Right atrium auricular region (tissue), 2 donors: ENCODE measurements at places on chromosomes 1 and 21.

- no peak overlapping the region for H3K4me3 ChIP-seq
- no peak for DNase-seq
- H3K36me3 ChIP-seq: no peaks in the 10 kb centered on the region
Observed at GRCh38 chr1:245512980-245513578, 358.3 kb downstream of the KIF26B start.

- H3K4me1 ChIP-seq: no peaks in the 10 kb centered on the region
- no peak overlapping the region for H3K4me3 ChIP-seq
- peaks cover 26% of the 10 kb centered on the region for H3K36me3 ChIP-seq
- no peaks in the 10 kb centered on the region for H3K27me3 ChIP-seq
- DNase-seq: no peak
- no peak overlapping the region for H3K27ac ChIP-seq
Observed at GRCh38 chr1:154446292-154446691, 41.1 kb downstream of the IL6R start.

DNA sequence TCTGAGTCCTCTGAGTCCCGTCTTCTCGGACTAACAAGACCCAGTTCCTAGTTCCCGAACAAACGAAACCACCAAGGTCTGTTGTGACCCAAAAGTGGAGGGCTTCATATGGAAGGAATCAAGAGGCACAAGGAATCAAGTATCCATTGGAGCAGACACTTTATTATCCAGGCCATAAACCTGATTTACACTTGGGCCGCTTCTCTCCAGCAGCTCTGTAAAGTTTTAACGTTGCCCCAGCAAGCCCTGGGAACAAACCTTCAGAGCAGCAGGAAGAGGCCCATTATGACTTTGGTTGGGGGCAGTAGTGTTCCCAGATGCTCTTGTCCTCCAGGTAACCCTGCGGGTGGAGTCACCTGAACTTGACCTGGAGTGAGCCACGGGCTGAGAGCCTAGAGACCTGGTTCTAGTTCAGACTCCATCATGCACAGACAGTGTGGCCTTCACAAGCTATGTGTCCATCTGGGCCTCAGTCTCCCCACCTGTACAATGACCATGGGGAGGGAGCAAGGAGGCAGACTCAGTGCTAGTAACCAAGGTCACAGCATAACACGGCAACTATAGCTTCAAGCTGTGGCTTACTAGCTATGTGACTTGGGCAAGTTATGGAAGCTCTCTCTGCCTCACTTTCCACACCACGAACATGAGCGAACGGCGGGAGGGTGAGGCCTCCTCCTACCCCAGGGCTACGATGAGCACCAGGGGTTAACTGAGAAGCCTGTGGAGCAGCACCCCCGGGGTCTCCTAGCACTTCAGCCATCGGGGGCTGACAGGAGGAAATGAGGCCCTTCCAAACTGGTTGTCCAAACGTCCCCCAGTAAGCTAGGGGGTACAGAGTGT is 95.7 kb downstream of the GLIS1 start:
- H3K36me3 ChIP-seq: no peaks in the 10 kb centered on the region
- H3K27me3 ChIP-seq: no peaks in the 10 kb centered on the region
- H3K4me1 ChIP-seq: no peaks in the 10 kb centered on the region
- H3K4me3 ChIP-seq: no peak overlapping the region

GRCh38 chr1:43387976-43388599 is 1.5 kb downstream of the MED8 start:
- no peaks in the 10 kb centered on the region for H3K27me3 ChIP-seq
- no peak overlapping the region for H3K27ac ChIP-seq
- no peaks in the 10 kb centered on the region for H3K4me1 ChIP-seq
- H3K36me3 ChIP-seq: peaks cover 45% of the 10 kb centered on the region
- no peak overlapping the region for H3K4me3 ChIP-seq

DNA sequence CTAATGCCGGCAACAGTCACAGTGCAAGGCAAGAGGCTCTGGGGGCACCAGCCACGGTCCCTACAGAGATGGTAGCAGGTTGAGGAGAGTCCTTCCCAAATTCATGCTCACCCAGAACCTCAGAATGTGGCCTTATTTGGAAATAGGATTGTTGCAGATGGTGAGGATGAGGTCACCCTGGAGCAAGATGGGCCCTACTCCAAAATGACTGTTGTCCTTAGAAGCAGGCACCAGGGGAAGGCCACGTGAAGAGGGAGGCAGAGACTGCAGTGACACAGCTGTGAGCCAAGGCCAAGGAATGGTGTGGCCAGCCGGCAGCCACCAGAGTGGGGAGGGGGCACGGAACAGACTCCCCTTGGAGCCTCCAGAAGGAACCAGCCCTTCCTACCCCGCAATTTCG is 70.8 kb upstream of the CLDN14 start:
- no peaks in the 10 kb centered on the region for H3K27me3 ChIP-seq
- no peak overlapping the region for H3K4me3 ChIP-seq
- DNase-seq: no peak
- no peak overlapping the region for H3K27ac ChIP-seq
- H3K4me1 ChIP-seq: no peaks in the 10 kb centered on the region

DNA sequence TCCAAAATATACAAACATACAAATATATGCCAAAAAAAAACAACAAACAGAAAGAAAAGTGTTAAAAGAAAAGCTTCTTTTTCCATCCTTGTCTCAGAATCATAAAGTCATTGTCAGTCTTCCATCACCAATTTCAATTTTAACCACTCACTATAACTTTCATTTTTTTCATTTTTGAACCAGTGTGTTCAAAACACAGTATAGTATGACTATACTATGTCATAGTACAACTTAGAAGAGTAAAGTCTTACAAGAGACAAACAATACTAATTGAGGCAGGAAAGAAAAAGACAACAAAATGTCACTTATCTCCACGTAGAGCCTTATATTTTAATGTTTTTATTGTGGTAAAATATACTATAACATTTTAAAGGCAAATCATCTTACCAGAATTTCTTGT is 7.6 kb downstream of the NSL1 start:
- DNase-seq: no peak
- H3K36me3 ChIP-seq: peaks cover 18% of the 10 kb centered on the region
- no peaks in the 10 kb centered on the region for H3K27me3 ChIP-seq
- H3K4me1 ChIP-seq: peaks cover 2% of the 10 kb centered on the region
- no peak overlapping the region for H3K27ac ChIP-seq

DNA sequence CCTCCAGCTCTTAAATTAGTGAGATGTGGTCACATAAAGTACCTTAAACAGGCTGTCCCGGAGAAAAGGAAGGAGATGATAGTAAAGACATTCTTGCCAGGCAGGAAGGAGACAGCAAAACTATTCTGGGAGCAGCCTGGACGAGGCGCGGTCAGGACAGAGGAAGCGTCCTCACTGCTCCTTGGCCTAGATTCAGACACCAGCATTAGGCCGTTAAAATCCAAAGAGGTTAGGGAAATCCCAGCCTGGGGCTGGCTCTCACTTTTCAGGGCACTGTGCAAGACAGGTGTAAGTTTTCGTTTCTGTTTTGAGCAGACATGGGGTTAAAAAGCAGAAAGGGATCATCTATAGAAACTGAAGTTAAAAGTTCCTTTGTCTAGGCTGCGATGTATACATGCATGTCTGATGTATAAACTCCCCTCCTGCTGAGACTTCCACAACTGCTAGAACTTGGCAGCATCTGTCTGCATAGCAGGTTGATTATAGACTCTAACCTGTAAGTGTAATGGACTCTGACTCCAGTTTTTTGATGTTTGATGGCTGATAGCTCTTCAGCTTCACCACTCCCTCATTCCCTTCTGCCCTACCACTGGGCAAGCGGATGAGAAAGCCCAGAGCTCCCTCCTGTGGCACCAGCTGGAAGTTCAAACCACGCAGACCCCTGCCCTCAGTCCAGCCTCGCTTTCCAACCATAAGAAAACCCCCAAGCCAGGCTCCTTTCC is 21.5 kb downstream of the STPG1 start:
- H3K36me3 ChIP-seq: no peaks in the 10 kb centered on the region
- H3K27me3 ChIP-seq: no peaks in the 10 kb centered on the region
- H3K27ac ChIP-seq: peak overlapping the region; percentile 78
- H3K4me3 ChIP-seq: peak overlapping the region; percentile 20
- peaks cover 16% of the 10 kb centered on the region for H3K4me1 ChIP-seq
- peak; percentile 70 for DNase-seq

DNA sequence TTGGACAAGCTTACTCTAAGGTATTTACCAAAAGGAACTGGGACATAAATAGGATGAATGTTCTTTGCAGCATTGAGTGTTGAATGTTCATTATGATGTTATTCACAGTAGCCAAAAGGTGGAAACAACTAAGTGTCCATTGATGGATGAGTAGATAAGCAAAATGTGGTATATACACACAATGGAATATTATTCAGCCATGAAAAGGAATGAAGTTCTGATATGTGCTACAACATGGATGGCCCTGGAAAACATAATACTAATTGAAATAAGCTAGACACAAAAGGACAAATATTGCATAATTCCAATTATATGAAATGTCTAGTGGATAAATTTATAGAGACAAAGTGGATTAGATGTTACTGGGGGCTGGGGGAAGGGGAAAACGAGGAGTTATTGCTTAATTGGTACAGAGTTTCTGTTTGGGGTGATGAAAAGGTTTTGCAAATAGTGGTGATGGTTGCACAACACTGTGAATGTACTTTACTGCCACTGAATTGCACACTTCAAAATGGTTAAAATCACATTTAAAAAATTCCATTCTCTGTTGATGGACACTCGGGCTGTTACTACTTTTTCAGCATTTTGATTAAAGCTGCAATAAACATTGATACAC is 2.9 kb downstream of the MTARC1 start:
- H3K27ac ChIP-seq: no peak overlapping the region
- H3K36me3 ChIP-seq: no peaks in the 10 kb centered on the region
- H3K27me3 ChIP-seq: no peaks in the 10 kb centered on the region

- H3K4me1 ChIP-seq: peaks cover 11% of the 10 kb centered on the region
- H3K27ac ChIP-seq: no peak overlapping the region
- peaks cover 13% of the 10 kb centered on the region for H3K36me3 ChIP-seq
- no peaks in the 10 kb centered on the region for H3K27me3 ChIP-seq
- no peak for DNase-seq
Observed at GRCh38 chr1:44283524-44284173, 70.4 kb downstream of the DMAP1 start.

GRCh38 chr1:181658581-181658980 is 175.3 kb downstream of the CACNA1E start:
- H3K27me3 ChIP-seq: no peaks in the 10 kb centered on the region
- H3K36me3 ChIP-seq: no peaks in the 10 kb centered on the region
- H3K4me1 ChIP-seq: no peaks in the 10 kb centered on the region
- no peak overlapping the region for H3K4me3 ChIP-seq
- no peak overlapping the region for H3K27ac ChIP-seq
- no peak for DNase-seq

- no peak overlapping the region for H3K27ac ChIP-seq
- DNase-seq: no peak
- H3K4me1 ChIP-seq: no peaks in the 10 kb centered on the region
- H3K27me3 ChIP-seq: no peaks in the 10 kb centered on the region
Observed at GRCh38 chr1:165795894-165796293, 27.2 kb upstream of the TMCO1 start.

- peaks cover 63% of the 10 kb centered on the region for H3K36me3 ChIP-seq
- H3K4me3 ChIP-seq: no peak overlapping the region
- H3K4me1 ChIP-seq: no peaks in the 10 kb centered on the region
- DNase-seq: no peak
- no peak overlapping the region for H3K27ac ChIP-seq
Observed at GRCh38 chr1:23322770-23323169, 21.3 kb downstream of the HNRNPR start.

- H3K27ac ChIP-seq: no peak overlapping the region
- H3K4me1 ChIP-seq: no peaks in the 10 kb centered on the region
- DNase-seq: no peak
- H3K27me3 ChIP-seq: no peaks in the 10 kb centered on the region
Observed at GRCh38 chr1:213067352-213067751, 16.3 kb downstream of the RPS6KC1 start.

- H3K27ac ChIP-seq: peak overlapping the region; percentile 12
- no peaks in the 10 kb centered on the region for H3K27me3 ChIP-seq
- H3K4me3 ChIP-seq: no peak overlapping the region
- no peaks in the 10 kb centered on the region for H3K36me3 ChIP-seq
Observed at GRCh38 chr1:198253668-198254067, 96.9 kb downstream of the NEK7 start.

GRCh38 chr21:44521301-44521927 is 18.6 kb downstream of the KRTAP10-1 start:
- no peaks in the 10 kb centered on the region for H3K4me1 ChIP-seq
- H3K4me3 ChIP-seq: no peak overlapping the region
- H3K27me3 ChIP-seq: no peaks in the 10 kb centered on the region
- no peaks in the 10 kb centered on the region for H3K36me3 ChIP-seq
- H3K27ac ChIP-seq: no peak overlapping the region

GRCh38 chr1:162877412-162877811 is 16.4 kb upstream of the CCDC190 start:
- H3K36me3 ChIP-seq: no peaks in the 10 kb centered on the region
- no peaks in the 10 kb centered on the region for H3K27me3 ChIP-seq
- H3K4me3 ChIP-seq: no peak overlapping the region

DNA sequence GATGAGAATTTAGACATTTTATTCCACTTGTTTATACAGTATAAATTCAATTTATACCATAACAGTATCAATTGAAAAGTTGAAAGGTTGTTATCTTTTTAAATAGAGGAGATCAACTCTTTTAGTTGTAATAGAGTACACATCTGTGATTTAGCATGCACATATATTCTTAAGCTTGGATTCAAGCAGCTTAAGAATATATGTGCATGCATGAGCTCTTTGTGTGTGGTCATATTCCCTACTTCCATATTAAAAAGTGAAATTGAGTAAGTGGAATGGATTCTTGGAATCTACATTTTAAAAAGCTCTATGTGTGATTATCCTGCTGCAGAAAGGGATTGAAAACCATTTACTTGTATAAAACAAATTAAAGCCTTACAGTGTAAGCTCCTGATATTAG is 71.9 kb downstream of the SYCP1 start:
- H3K4me3 ChIP-seq: no peak overlapping the region
- H3K27ac ChIP-seq: no peak overlapping the region
- H3K27me3 ChIP-seq: no peaks in the 10 kb centered on the region

- H3K27me3 ChIP-seq: no peaks in the 10 kb centered on the region
- no peak overlapping the region for H3K27ac ChIP-seq
- no peaks in the 10 kb centered on the region for H3K36me3 ChIP-seq
Observed at GRCh38 chr1:228799924-228800323, 64.6 kb downstream of the RHOU start.

DNA sequence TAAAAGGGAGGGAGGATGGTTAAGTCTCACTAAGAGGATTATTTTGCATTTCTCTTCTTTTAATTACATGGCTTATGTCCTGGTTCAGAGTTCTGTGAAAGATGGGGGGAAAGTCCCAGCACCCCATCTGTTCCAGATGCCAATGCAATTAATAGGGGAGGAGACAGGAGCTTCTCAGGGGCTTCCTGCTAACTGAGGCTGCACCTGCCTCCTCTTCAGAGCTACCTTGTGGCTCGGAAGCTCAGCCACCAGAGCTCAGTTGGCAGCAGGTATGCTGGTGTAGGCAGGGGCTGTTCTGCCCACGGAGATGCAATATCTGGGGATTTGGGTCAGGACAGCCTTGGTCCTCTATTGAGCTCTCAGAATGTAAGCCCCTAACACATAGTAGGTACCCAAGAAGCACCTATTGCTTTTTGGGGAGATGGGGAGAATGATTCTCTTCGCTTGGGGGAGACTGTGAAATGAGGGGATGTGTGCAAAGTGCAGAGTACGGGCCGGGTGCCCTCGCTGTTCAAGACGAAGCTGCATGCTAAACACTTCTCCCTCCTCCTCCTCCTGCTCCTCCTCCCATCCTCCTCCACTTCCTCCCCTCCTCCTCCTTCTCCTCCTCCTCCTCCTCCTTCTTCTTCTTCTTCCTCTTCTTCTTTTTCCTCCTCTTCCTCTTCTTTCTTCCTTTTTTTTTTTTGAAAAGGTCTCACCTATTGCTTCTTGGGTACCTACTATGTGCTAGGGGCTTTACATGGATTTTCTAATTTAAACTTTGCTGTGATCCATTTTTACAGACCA is 279.0 kb downstream of the PTPRU start:
- H3K4me1 ChIP-seq: no peaks in the 10 kb centered on the region
- DNase-seq: no peak
- no peaks in the 10 kb centered on the region for H3K36me3 ChIP-seq
- no peak overlapping the region for H3K4me3 ChIP-seq
